Tongue (tissue), 3 donors: ENCODE measurements at places on chromosomes 3 and 15.

DNA sequence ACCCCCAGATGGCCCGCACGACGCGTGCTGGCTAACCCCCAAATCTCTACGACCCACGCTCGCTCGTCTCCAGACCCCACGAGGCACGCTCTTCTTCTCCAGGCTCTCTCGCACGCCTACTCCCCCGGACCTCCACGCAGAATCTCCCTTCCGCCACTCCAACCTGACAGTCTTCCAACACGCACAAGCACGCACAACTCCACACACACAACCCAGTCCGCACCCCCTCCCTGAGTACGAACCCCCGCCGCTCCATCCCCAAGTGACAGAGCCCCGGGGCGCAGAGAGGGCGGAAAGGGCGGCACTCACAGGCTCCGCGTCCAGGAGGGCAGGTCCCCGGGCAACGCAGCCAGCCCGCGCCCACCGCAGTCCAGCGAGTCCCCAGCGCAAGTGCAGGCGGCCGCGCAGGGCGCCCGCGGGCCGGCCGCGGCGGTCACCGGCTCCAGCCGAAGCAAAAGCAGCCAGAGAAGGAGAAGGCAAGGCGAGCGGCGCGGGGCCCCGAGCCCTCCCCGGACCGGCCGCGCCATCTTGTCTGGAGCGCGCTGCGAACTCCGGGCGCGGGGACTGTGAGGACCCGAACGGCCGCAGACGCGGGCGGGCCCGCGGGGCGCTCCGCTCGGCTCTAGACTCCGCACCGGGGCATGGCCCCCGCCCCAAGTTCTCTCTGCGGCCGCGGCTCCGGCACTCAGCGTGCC lies 794 bp downstream of the LRIG1 start:
- DNase-seq: no peak

DNA sequence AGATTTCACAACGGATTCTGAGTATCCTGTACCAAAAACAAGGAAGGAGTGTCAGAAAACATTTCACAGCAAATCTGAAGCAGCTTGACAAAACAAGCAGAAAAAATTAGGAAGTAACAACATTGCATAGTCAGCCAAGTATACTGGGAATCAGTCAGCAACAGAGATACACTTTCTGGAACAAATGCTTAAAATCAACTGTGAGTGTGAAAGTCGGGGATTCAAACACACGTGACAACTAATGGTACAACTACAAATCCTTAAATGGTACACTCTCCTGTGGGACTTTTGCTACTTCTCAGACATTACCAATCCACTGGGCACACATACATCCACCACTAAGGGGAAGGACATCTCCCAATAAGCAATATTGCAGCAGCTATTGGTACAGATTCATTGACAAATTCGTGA lies 296.6 kb upstream of the MME start:
- DNase-seq: peak; percentile 13

GRCh38 chr3:73569246-73569760 lies 55.4 kb downstream of the PDZRN3 start:
- no peak for DNase-seq

DNA sequence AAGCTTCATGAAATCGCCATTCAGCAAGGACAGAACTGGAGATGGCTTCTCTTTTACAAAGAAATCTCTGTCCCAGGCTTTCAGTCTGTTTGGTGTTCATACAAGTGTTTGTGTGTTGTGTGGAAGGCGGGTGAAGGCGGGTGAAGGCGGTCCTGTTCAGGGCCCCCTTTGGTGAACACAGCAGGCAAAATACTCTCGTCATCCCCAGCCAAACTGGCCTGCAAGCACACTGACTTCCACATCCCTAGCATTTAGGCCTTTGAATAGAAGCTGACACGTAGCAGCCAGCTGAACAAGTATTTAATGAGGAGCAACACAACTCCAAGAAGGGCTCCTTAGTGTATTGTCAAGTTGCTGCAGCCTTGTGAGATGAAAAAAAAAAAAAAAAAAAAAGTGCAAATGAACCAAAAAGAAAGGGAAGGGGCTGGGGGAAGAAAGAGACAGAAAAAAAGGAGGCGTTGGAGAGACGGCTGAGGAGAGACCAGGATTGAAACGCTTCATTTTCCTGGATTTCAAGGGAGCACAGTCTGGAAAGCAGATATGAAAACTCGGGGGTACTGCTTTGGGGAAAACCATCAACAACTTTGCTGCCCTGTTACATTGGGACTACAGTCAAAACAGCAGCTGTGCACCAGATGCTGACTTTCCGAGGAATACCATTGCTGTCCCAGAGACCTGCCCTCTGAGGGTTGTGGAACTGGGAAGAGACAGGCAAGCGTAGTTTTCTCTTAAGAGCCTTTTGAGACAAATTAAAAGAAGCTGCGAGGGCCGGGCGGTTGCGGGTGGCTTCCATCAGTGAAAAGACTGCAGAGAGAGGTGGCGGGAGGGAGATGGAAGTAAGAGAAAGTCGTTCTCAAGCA lies 74.6 kb downstream of the TGFBR2 start:
- peak; percentile 93 for DNase-seq

- DNase-seq: no peak
Measured at GRCh38 chr3:192929146-192929545, 11.5 kb upstream of the MB21D2 start.
